ENCODE measurements at places on chromosomes 2 and 18.

GRCh38 chr2:130776550-130776949 lies 21.2 kb downstream of the AMER3 start:
- DNase-seq: no peak

GRCh38 chr2:181185948-181186347 lies 205.5 kb downstream of the UBE2E3 start:
- no peak for DNase-seq

DNA sequence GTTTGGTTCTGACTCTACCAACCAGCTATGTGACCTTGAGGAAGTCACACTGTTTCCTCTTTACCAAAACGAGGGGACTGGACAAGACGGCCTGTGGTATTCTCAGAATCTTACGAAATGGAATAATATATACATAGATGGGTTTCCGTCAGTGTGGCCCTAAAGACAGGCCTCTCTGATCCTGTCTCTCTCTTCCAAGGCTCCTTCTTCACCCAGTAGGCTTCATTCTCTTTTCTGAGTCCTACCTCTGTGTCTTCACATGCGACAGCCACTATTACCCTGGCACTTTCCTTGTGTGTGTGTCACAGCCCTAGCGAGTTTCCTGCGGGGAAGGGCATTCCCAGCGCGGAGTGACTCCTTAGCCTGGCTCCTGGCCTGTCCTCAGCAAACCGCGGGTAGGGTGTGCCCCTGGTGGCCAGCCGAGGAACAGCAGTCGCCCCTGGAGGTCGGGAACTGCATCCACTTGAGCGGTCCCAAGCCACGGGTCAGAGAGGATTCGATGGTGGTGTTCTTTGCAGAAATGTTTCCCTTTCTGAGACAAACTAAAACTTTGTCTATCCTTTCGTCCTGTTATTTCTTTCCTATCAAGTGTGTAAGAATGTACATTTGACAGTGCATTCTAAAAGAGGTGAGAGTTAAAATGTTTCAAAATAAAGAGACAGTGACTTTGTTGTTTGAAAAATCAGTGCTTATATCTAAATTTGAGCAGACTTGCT lies 63.3 kb downstream of the RAB31 start:
- peak; percentile 40 for DNase-seq

GRCh38 chr2:46229134-46230063 lies 67.8 kb upstream of the EPAS1 start:
- no peak for DNase-seq

GRCh38 chr2:130824492-130825061 lies 12.1 kb upstream of the ARHGEF4 start:
- DNase-seq: peak; percentile 33

DNA sequence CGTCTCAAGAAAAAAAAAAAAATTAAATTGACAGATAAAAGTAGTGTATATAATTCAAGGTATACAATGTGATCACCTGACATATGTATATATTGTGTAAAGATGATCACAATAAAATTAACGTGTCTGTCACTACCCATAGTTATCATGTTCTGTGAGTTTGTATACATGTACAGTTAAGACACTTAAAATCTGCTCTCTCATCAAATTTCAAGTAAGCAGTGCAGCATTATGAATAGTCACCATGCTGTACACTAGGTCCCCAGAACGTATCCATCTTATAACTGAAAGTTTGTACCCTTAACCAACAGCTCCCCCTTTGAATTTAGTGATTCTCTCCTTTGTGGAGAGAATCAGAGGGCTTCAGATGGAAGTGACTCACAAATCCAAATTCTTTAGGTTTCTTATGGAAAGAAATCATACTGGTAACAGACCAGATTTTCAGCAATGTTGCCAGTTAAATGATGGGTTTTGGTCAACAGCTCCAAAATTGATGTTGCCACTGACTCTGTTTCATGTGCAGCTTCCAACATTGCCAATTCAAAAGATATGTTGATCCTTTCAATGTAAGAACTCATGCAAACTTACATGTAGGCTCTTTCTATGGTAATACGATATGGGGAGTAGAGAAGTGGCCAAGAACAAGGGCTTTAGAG lies 281.5 kb downstream of the AFF3 start:
- no peak for DNase-seq

DNA sequence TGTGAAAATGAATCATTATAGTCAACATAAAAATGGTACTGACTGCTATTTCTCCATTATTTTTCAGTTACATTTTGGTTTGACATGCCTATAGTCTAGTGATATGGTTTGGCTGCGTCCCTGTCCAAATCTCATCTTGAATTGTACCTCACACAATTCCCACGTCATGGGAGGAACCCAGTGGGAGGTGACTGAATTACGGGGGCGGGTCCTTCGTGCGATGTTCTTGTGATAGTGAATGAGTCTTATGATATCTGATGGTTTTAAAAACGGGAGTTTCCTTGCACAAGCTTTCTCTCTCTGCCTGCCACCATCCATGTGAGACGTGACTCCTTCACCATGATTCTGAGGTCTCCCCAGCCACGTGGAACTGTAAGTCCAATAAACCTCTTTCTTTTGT lies 70.3 kb downstream of the BAZ2B start:
- DNase-seq: no peak

- DNase-seq: no peak
Measured at GRCh38 chr2:136238286-136239078, 120.5 kb upstream of the CXCR4 start.

DNA sequence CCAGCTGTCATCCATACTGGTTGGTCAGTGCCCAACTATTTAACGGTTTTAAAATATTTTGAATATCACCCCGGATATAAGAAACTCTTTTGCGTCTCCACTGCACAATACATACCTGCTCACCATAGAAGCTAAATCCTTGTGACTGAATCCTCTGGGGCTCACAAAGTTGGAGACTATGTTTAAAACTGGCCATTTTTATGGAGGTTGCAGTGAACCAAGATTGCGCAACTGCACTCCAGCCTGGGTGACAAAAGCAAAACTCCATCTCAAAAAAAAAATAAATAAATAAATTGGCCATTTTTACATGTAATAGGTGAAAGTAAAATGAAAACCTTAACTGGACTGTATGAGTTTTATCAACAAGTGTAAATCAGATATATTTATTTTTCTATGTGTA lies 55.6 kb upstream of the TMEM17 start:
- DNase-seq: no peak

- no peak for DNase-seq
Measured at GRCh38 chr2:186575302-186575701, 14.6 kb upstream of the ITGAV start.

DNA sequence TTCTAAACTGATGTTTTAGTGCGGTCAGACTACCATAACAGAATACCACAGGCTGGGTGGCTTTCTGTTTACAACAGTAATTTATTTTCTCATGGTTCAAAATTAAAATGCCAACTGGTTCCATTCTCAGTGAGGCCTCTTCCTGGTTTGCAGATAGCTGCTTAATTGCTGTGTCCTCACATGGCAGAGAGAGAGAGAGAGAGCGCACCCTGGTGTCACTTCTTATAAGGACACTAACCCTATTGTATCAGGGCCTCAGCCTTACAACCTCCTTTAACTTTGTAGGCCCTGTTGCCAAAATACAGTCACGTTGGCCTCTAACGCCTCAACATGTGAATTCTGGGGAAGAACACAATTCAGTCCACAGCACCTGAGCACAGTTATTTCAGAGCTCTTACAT lies 37.5 kb upstream of the ZNF385B start:
- DNase-seq: no peak

- DNase-seq: no peak
Measured at GRCh38 chr2:189060096-189060642, 86.0 kb downstream of the COL3A1 start.

DNA sequence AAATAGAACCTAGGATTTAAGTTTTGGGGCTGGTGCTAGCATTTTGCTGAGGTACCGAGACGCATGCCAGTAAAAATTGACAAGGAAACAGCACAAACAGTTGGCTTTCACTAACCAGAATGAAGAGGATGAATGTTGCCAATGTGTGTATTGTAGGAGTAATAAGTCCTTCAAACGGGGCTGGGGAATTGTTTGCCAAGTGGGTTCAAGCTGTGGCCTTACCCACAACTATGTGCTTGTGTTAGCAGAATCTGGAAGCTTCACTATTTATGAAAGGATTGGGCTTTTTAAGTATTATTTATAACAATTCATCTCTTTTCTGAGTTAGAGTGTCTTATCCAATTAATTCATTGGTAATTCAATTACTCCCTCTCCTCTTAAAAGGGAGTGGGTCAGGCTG lies 15.0 kb upstream of the KIF5C start:
- no peak for DNase-seq

GRCh38 chr2:181235683-181236459 lies 221.3 kb upstream of the ITGA4 start:
- no peak for DNase-seq

GRCh38 chr18:32086881-32087280 lies 4.8 kb upstream of the RNF138 start:
- no peak for DNase-seq

DNA sequence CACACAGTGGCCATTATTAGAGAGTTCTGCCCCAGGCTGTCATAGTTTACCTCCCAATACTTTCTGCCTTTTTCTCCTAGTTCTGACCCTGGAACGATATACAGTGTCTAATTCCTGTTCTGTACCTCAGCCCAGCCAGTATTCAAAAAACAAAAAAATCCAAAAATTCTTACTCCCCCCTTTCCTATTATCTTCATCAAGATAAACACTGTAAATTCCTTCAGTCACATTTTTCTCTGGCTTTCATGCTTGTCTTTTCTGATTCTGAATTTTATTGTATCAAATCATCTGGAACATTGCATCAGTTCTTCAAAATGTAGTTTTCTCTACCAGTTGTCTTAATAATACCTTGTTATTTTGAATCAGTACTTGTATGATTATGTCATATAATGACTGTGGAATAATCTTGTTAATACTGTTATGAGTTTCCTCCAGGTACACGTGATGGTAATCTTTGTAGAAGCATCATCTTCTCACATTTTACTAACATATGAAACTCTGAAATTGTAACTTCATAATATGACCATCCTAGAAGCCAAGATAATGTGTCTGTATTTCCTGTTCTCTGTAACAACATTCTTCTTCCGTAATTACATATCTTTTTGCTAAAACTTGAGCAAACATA lies 79.0 kb upstream of the NOSTRIN start:
- DNase-seq: no peak

DNA sequence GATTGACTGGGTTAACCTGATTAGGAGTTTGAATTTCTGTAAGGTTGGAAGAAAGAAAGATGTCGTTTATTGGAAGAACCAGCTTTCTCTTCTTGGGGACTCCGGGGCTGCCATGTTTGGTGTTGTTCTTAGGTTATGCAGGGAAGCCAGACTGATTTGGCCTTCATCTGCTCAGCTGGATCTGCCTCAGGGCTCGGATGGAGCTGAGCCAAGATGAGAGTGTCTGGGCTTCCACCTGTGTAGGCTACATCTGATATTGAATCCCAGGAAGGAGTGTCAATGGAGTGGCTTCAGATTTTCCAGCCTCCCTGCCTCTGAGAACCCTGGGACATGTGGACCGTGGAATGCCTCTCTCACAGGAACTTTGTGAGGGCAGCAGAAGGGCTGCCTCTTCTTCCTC lies 126.1 kb downstream of the WDSUB1 start:
- no peak for DNase-seq

- DNase-seq: no peak
Measured at GRCh38 chr2:68279691-68280090, 27.4 kb upstream of the PPP3R1 start.

GRCh38 chr2:162043132-162043531 lies 30.9 kb downstream of the DPP4 start:
- DNase-seq: no peak

GRCh38 chr2:121723316-121723715 lies 13.4 kb downstream of the NIFK start:
- DNase-seq: no peak

GRCh38 chr2:237452861-237453260 lies 34.2 kb upstream of the MLPH start:
- no peak for DNase-seq

GRCh38 chr18:998936-999335 lies 94.3 kb downstream of the ADCYAP1 start:
- DNase-seq: no peak

DNA sequence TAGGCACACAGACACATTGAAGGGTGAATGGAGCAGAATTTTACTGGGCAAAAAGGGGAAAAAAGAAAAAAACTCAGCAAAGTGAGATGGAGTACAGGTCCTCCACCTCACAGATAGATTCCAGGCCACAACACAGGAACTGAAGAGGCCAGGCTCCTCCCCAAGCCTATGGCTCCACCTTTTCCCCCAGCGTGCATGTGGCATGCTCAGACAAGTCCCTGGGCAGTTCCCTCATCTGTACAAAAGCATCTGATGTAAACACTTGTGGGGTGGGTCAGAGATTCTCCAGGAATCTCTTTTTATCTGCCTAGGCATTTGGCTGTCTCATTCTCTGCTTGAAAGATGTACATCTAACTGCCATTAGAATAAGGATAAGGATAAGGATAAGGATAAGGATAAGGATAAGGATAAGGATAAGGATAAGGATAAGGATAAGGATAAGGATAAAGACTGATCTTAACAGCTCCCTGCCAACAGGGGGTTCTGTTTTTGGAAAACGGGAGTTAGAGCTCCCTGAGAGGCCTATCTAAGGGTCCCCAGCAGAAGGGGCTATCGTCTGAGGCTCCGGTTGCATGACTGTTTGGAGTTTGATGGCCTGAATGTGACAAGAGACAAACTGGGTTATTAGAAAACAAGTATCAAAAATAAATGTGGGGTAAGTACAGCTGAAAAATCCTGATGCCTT lies 17.2 kb upstream of the ASXL3 start:
- DNase-seq: no peak

- DNase-seq: no peak
Measured at GRCh38 chr18:7721532-7721931, 154.4 kb downstream of the PTPRM start.

GRCh38 chr2:210593166-210593565 lies 36.8 kb downstream of the CPS1 start:
- no peak for DNase-seq

- DNase-seq: no peak
Measured at GRCh38 chr2:105321875-105322646, 7.5 kb downstream of the TGFBRAP1 start.

DNA sequence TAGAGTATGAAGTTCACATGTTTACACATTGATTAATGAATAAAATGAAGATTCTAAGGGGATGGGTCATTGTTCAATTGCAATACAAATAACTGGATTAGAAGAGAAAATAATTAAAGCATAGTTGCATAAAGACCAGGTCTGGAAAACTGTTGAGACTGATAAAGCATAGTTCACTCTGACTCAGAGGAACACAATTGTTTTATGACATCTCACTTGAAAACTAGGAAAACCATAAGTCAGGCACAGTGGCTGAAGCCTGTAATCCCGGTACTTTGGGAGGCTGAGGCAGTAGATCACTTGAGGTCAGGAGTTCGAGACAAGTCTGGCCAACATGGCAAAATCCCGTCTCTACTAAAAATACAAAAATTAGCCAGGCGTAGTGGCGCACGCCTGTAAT lies 46.7 kb downstream of the PLA2R1 start:
- no peak for DNase-seq

Data from stimulated activated CD8-positive, alpha-beta memory T cell treated with anti-CD3 and anti-CD28 coated beads, Interleukin-4, amount 100 ng/mL, for 24 hours (primary cell).